ENCODE measurements at places on chromosomes 3 and 15.

DNA sequence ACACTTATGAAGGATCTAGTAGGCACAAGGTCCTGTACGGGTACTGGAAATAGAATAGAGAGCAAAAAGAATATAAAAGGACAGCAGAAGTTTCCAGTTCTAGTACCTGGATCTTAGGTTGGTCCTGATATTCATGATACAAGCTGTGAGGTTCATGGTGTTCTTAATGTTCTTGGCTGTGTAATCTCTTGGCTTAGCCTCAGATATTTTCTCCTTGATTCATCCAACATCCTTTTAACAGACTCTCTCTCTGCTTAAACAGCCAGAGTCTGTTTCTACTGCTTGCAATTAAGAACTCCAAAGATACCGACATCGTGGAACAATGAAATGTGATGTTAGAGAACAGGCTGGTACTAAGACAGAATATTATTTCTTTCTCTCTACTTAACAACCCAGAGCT, 49.9 kb downstream of the CNTN3 start:
- DNase-seq = no peak

DNA sequence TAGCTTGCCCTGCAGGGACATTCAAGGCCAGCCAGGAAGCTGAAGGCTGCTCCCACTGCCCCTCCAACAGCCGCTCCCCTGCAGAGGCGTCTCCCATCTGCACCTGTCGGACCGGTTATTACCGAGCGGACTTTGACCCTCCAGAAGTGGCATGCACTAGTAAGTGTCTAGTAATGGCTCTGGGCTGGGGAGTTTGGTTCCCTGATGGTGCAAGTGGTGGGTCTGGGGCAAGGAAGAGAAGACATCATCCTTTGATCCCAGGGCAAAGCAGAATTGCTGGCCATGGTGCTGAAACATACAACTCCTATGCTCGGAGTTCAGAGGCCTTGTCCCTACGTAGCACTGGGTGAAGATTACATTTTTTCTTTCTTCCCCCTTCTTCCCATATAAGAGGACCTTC, 311.4 kb downstream of the EPHB1 start:
- no peak for DNase-seq

GRCh38 chr3:160448845-160449635, 546 bp downstream of the TRIM59 start:
- no peak for DNase-seq

GRCh38 chr15:93449798-93450197, 360.8 kb upstream of the RGMA start:
- no peak for DNase-seq

DNA sequence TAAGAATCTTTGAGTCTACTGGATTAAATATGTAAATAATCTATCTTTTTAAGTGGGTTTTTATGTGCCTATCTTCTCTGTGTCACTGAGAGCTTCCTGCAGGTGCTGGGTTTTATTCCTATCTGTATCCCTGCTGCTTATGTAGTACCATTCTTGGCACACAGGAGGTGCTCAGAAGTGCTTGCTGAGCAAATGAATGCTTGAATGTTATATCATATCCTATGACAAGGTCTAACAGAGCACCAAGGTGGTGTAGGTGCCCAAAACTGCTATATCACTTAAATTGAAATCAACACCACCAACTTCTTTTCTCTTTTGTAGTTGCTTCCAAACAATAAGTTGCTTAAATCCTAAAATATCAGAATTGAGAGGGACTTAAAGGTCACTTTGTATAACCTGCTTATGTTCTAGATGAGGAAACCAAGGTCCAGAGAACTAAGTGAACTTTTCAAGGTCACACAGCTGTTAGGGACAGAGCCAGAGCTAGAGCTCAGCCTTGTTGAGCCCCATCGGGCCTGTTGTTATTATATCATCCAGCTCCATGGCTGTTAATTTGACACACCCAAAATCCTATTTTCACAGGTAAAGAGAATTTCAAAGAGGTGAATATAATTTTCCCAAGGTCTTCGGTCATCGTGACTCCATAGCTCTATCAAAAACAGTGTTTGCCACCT, 46.0 kb downstream of the CCNL1 start:
- DNase-seq = no peak

GRCh38 chr15:99504823-99505551, 60.8 kb upstream of the MEF2A start:
- no peak for DNase-seq

DNA sequence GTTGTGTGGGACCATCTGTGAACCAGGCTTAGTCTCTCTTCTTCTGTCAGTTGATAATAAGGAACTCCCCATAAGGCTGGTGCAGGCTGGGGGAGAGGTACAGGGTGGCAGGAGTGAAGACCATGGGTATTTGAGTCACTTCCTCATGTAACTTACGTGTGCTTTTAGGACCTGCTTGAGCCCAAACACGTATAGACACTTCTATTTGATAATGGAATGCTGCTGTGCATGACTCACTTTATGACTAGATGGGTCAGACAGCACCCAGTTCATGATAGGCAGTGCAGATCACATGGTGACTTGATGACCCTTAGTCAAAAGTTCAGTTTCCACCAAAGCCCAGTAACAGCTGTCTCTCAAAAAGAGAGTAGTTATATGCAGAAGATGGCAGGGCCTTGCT, 490.9 kb downstream of the ZBBX start:
- DNase-seq = no peak

Data from activated T-cell treated with anti-CD3 and anti-CD28 coated beads, Interleukin-2, amount 50 U/mL, for 48 hours (primary cell).